ENCODE measurements at places on chromosomes 4 and X.

GRCh38 chrX:40996886-40997530 is 88.2 kb upstream of the USP9X start:
- DNase-seq, result no peak

GRCh38 chrX:123665197-123665596 is 67.7 kb downstream of the THOC2 start:
- no peak for DNase-seq

DNA sequence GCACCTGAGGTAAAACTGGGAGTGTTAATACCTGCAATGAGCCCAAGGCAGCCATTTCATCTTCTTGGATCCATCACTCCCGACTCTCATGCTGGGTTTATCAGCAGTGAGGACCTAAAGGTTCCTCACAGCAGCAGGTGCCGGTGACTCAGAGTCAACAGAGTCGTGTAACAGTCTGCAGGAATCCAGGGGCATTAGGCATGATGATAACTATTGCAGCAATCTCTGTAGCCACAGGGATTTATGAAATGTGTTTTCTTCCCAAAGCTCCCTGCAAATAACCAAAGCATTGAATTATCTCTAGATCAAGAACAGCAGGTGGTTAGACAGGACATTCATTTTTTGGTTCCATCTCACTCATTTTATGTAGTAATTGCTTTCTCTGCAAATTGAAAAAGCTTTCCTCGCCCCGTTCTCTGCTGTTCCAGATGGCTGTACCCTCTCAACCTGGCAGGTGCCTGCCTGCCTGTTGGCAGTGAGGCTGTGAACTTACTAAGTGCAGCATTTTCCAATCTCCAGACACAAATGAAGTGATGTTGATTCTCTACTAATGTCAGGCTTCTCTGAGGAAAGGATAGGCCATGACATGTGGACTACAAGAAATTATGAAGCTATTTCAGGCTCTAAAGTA is 48.1 kb upstream of the TSPAN7 start:
- DNase-seq, result no peak

DNA sequence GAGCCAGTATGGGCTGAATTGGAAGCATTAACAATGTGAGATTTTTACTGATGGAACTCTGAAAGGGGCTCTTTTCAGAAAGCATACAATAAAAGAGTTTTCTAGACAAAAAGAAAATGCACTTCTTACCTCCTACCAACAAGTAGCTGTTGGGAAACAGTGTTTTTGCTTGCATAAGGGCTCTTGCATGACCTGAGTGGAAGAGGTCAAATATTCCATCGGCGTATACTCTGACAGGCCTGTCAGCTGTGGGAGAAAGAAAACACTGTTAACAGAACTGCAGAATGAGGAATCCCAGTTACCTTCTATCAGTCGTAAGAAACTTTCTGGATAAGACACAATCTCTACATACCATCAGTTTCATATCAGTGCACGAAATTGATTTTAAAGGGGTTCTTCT is 39.5 kb downstream of the PCYT1B start:
- DNase-seq, result no peak

Measured in stimulated activated CD4-positive, alpha-beta T cell treated with anti-CD3 and anti-CD28 coated beads, TNF-alpha, amount 100 ng/mL, for 4 hours (primary cell).